NCI-H345 (cell line): ENCODE measurements at places on chromosomes 2 and 18.

GRCh38 chr2:69340101-69340775, 46.8 kb downstream of the GFPT1 start:
- no peak for DNase-seq

- no peak for DNase-seq
These were observed 14.8 kb downstream of the SPRED2 start for GRCh38 chr2:65417509-65418085.

DNA sequence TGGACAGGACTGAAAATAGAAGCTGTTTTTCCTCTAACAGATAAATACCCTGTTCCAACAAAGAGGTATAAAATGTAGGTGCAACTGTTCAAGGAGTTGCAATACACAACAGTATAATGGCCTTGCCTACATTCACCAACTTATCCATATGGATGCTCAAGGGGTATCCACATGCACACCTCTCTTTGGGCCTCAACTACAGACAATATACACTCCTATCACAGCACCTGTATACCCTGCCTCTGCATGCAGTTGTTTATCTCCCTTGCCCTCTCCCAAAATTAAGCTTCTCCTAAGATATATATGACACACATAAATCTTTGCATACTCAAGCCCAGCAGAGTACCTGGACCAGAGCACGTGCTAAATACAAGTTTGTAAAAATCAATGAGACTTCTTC, 37.3 kb downstream of the DARS1 start:
- no peak for DNase-seq

DNA sequence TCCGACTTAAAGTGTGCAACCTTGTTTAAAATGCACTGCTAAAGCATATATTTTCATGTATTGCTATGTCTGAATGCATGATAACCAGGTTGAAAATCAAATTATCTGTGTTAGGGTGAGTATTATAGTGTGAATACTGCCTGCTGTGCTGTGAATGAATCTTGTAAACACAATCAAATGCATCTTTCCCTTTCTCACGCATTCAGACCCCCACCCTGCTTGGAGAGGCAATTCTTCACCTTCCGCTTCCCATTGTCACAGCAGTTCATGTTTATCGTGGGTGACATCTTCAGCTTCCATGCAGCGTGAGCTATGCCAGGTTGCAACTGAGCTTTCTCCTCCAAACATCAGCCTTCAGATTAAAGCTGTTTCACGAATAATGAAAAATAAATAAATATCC, 418.0 kb downstream of the MEIS1 start:
- DNase-seq = peak; percentile 32

DNA sequence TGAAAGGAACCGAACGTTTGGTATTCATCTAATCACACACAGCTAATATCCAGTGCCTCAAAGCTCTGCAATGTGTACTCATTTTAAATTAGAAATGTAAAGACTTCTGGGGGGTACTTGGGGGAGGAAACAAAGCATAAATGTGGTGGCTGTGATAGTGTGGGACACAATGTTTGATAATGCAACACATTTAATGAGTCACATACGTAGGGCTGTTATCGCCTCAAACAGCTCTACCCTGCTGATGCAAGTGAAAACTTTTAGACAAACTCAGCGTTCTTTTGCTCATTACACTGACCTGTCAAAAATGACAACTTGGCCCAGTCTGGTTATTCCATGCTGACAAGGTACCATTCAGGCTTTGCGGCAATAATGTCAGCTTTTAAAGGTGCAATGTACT, 1227.1 kb upstream of the CELF4 start:
- DNase-seq = no peak

GRCh38 chr2:238242731-238243495, 3.1 kb upstream of the HES6 start:
- peak; percentile 55 for DNase-seq
